ENCODE measurements at places on chromosomes 12 and 14.

GRCh38 chr14:85464135-85464895 lies 65.6 kb upstream of the FLRT2 start:
- no peak for DNase-seq

- DNase-seq = no peak
These were observed 6.2 kb downstream of the MTA1 start for GRCh38 chr14:105425823-105426247.

DNA sequence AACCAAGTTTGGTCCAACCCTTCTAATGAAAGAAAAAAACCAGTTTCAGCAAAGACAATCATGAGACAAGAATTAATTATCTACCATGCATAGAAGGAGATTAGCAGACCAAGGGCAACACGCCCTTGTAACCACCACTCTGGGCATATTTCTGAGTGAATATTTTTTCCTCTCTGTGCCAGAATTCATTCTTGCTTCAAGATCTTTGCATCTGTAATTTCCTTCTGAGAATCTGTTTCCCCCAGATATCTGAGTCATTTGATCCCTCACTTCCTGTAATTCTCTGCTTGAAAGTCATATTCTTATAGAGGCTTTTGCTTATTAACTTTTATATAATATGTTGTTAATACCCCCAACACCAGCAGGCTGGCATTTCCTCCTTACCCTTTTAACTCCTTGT lies 243.7 kb downstream of the SLC16A7 start:
- peak; percentile 22 for DNase-seq

GRCh38 chr12:61490526-61491498 lies 769.4 kb upstream of the USP15 start:
- no peak for DNase-seq

DNA sequence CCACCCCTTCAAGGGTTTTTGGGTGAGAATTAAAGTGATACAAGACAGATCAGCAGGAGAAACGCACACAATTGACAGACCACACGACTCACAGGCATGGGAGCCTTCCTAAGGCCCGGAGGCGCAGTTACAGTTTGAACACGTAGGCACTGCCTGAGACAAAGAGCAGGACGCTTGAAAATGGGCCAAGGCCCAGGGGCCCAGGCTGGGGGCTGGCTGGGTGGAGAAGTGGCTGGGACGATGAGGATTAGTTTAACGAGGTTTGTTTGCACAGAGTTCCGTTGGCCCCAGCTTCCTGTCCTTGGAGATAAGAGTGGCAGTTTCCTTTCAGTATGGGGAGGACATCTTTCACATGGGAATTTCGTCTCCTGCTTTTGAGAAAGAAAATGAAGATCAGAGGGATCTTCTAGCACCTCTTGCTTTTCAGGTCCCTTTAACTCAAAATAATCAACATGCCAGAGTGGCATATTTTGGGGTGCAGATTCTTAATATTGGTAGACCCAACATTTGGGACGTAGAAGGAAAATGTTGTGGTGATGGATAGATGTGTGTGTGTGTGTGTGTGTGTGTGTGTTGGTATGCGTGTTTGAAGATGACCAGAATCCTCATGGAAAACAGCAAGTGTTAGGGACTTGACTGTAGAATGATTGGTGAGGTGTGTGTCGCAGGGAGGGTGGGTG lies 44.6 kb downstream of the DLK1 start:
- DNase-seq = no peak

DNA sequence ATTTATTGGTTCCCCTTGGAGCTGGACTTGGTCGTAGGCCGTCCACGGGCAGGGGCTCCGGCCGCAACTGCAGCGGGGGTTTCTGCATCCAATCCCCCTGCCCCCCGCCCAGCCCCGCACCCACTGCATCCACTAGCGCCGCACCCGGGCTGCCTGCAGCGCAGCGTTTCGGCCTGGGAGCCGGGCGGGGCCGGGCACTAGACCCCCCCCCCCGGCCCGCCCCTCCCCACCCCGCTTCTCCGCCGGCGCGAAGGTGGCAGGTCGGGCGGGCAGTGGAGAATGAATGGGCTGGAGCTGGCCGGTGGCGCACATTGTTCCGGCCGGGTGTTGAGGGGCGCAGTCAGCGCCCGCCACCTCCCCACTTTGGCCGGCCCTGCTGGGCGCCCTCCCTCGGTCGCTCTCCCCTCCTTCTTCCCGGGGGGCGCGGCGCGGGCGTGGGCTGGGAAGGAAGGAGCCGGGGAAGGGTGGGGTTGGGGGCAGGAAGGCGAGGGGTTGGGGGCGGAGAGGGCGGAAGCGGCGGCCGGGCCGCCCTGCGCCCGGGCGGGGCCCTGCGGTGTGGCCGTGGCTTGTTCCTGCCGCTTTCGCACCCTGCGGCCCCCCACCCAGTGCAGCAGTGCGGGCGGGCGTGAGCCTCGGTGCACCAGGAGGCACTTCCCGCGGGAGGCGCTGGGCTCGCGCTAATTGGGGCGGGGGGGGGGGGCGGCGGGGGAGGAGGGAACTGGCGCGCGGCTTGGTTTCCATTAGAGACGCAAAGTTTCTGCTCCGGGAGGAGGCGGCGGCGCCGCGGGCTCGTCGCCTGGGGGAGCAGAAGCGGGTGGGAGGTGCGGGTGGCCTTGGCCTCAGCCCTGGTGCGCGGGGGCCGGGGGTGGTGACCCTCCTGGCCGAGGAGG lies 841 bp downstream of the CALM1 start:
- no peak for DNase-seq

DNA sequence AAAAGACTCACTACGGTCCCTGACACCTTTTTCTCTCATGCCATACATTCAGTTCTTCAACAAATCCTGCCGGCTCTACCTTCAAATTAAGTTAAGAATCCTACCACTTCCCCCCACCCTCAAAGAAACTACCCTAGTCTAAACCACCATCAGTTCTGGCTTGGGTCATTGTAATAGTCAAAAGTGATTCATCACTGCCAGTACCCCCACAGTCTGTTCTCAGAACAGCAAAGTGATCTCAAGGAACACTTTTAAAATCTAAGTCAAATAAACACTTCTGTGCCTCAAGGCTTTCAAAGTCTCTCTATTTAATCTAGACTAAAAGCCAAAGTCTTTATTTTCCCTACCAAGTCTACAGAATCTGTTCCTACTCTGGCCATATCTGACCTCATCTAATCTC lies 12.0 kb upstream of the FAM234B start:
- no peak for DNase-seq

DNA sequence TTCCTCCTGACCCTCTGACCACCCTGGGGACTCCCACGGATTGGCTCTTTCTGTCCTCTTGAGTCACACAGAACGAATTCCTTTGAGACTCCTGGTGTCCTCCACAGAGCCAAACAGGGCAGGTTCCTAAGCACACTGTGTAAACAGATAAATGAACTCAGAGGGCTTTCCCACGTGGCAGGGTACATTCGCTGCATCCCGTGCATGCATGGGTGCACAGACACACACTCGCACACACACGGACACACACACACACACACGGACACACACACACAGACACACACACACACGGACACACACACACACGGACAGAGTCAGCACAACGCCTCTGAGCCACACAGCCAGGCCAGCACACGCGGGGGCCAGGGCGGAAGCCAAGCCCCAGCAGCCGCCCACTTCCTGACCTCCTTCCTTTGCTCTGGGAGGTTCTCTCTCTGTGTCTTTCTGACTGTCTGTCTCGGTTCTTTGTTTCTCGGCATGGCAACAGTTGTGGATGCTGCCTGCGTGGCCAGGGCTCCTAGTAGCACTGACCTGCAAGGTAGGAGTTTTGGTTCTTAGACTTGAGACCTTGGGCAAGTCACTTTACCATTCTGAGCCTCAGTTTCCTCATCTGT lies 706 bp downstream of the CRACR2A start:
- peak; percentile 37 for DNase-seq

- no peak for DNase-seq
These were observed 523 bp downstream of the WSB2 start for GRCh38 chr12:118060301-118061010.

- peak; percentile 33 for DNase-seq
These were observed 24.3 kb downstream of the MAPK1IP1L start for GRCh38 chr14:55075628-55076175.

DNA sequence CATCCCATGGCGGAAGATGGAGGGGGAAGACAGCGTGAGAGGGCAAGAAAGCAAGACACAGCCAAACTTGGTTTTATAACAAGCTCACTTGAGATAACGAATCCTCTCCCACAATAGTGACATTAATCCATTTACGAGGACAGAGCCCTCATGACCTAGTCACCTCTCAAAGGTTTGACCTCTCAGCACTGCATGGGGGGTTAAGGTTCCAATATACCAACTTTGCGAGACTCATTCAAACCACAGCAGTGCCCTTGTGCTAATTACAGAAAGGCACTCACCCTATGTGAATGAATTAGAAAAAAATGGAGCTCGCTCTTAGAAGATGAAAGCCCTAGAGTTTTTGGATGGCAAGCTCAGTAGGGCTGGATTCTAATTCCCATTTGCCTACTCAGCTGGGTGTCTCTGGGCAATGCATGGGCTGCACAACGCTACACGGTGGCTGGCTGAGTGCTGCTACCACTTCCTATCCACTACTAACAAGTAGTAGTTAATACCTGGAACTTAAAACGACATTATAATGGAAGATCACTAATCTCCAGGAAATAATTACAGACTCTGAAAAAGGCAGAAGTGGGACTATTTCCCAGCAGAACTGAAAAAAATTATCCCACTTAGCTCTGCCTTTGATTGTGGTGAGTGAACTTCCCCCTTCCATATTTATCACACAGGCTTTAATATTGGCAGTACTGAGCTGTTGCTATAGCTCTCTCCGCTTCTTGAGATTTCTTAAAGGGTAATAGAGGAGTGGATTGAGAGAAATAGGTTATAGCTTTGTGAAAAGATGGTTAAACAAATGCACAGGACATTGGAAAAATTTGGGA lies 27.5 kb downstream of the TESPA1 start:
- no peak for DNase-seq

GRCh38 chr12:29756741-29757390 lies 26.9 kb downstream of the TMTC1 start:
- peak; percentile 12 for DNase-seq

GRCh38 chr14:91358654-91359220 lies 58.9 kb downstream of the CCDC88C start:
- no peak for DNase-seq

GRCh38 chr14:70188322-70188658 lies 461 bp downstream of the SLC8A3 start:
- DNase-seq = no peak

DNA sequence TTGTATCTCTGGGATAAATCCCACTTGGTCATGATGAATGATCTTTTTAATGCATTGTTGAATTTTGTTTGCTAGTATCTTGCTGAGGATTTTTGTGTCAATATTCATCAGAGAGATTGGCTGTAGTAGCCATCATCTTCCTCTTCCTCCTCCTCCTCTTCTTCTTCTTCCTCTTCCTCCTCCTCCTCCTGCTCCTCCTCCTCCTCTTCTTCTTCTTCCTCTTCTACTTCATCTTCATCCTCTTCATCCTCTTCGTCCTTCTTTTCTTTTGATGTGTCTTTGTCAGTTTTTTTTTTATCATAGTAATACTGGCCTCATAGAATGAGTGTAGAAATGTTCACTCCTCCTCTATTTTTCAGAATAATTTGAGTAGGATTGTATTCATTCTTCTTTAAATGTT lies 15.4 kb upstream of the PPM1H start:
- no peak for DNase-seq

DNA sequence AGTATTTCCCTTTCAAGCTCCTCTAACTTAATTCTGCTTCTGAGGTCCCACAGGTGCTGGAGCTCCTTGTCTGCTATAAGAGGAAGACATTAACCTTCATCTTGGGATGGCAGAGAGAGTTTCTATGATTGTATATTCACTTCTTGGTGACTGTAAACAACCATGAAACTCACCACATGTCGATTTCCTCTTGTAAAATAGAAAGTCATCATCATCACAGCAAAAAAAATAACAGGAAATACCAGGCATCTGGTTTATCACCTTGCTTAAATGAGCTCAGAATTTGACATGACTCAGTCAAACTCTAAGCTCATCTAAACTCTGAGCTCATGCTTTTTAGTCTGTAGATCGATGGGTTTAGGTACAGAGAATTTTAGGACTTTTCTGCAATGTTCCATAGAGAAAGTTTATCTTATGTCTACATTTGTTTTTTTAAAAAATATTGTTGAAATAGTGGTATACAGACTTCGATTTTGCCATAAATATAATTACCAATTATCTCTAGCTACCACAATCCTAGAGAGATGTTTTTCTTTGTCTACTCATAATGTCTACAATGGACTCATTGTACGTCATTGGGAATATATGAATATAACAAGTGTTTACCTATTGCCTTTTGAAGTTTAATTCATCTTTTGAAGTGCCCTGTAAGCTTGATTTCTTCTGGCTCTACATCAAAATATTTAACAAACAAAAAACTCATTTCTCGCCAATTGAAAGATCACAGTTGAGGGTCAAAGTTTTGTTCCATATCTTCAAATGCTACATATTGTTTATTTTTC lies 58.4 kb downstream of the IGF1 start:
- no peak for DNase-seq

GRCh38 chr12:80040075-80040738 lies 59.1 kb upstream of the OTOGL start:
- no peak for DNase-seq

- DNase-seq = peak; percentile 65
These were observed at the start of gene PLEKHG3 for GRCh38 chr14:64704143-64704742. Gene PLEKHG3 (plus strand): TSS chr14:64704424. CDS start chr14:64727632, 23,208 bp downstream.

- no peak for DNase-seq
These were observed 79.5 kb downstream of the PRIMA1 start for GRCh38 chr14:93708800-93709199.

GRCh38 chr14:22039938-22040780 lies 366.5 kb upstream of the OR4E1 start:
- DNase-seq = no peak

- DNase-seq = no peak
These were observed 76.5 kb upstream of the MED13L start for GRCh38 chr12:116353958-116354357.

DNA sequence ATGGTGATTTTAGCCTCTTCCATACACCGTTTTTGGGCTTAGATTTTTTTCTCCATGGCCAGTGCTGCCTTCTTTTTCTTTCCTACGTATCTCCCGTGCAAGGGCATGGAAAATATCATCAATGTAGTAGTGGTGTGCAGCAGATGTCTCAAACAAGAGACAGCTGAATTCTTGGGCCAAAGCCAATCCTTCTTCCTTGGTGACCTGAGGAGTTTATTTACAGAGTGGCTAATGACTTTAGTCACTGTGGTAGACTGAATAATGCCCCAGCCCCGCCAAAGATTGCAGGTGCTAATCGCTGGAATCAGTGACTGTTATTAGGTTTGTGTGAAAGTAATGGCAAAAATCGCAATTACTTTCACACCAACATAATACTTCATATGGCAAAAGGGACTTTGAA lies 235.5 kb upstream of the NOS1 start:
- DNase-seq = no peak

DNA sequence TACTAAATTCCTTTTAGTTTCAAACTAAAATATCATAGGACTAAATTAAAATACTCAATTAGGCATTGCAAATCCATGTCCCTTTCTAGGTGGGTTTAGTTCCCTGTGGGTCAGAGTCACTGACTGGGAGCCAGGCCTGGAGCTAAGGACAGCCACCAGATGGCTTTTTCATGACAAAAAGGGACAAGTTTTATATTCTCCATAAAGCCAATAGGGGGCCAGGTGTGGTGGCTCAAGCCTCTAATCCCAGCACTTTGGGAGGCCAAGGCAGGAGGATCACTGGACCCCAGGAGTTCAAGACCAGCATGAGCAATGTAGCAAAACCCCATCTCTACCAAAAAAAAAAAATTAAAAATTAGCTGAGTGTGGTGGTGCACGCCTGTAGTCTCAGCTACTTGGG lies 35.4 kb upstream of the EIF5 start:
- no peak for DNase-seq

- peak; percentile 87 for DNase-seq
These were observed 345.8 kb downstream of the CCDC91 start for GRCh38 chr12:28536088-28536487.

GRCh38 chr12:66244446-66244845 lies 55.4 kb downstream of the IRAK3 start:
- no peak for DNase-seq

Measured in fibroblast of the aortic adventitia (primary cell).